Lung microvascular endothelial cell (primary cell): ENCODE measurements at places on chromosomes 2 and 18. TPM values are rescaled to one million over a fixed set of nuclear protein-coding genes. Genes with fewer than 3 reads are reported as not detected.

The HAAO gene
- total RNA-seq, result not detected in 2 replicates

The SPDYA gene
- total RNA-seq, result 0.20 and 0.22 TPM in 2 replicates

The NCK2 gene
- total RNA-seq, result 33.1 and 47.8 TPM in 2 replicates

The FBXO36 gene
- 0.60 and 0.87 TPM in 2 replicates for total RNA-seq

The DNAJC5G gene
- total RNA-seq, result 0.44 and 1.4 TPM in 2 replicates

The SKA1 gene
- total RNA-seq, result 1.4 and 4.6 TPM in 2 replicates

The DNAJC10 gene
- total RNA-seq, result 44.2 and 63.3 TPM in 2 replicates

The CRYGC gene
- total RNA-seq, result not detected in 2 replicates

The KIF3C gene
- 10.5 and 15.7 TPM in 2 replicates for total RNA-seq

The CRACDL gene
- 0.60 and 2.2 TPM in 2 replicates for total RNA-seq

The ASAP2 gene
- total RNA-seq, result 26.2 and 28.8 TPM in 2 replicates

The SCN3A gene
- total RNA-seq, result 1.3 and 33.1 TPM in 2 replicates

The CDKL4 gene
- total RNA-seq, result 0.44 and 0.79 TPM in 2 replicates

The CYP26B1 gene
- total RNA-seq, result 0.44 and 0.79 TPM in 2 replicates

The ACTG2 gene
- not detected in 2 replicates for total RNA-seq

The PRR30 gene
- not detected in 2 replicates for total RNA-seq

The ASXL3 gene
- total RNA-seq, result 0.20 and 0.22 TPM in 2 replicates

The EEF1B2 gene
- 432 and 452 TPM in 2 replicates for total RNA-seq

The TIA1 gene
- 71.3 and 87.5 TPM in 2 replicates for total RNA-seq

The SMC6 gene
- 10.9 and 12.4 TPM in 2 replicates for total RNA-seq

The ACADL gene
- total RNA-seq, result not detected in 2 replicates

The LRRTM1 gene
- total RNA-seq, result not detected in 2 replicates

The GAREM2 gene
- total RNA-seq, result 0.20 and 0.44 TPM in 2 replicates

The PDCL3 gene
- total RNA-seq, result 12.6 and 13.7 TPM in 2 replicates

The KHK gene
- total RNA-seq, result 2.2 and 3.4 TPM in 2 replicates

The ANTXR1 gene
- 0.20 and 0.65 TPM in 2 replicates for total RNA-seq

The CCDC121 gene
- total RNA-seq, result 1.1 and 2.6 TPM in 2 replicates

The LAMA1 gene
- 0.20 and 0.22 TPM in 2 replicates for total RNA-seq

The SLC30A3 gene
- total RNA-seq, result 7.8 and 16.9 TPM in 2 replicates

The CSRNP3 gene
- 0.44 and 0.99 TPM in 2 replicates for total RNA-seq

The ASXL2 gene
- total RNA-seq, result 3.7 and 4.4 TPM in 2 replicates

The NOSTRIN gene
- total RNA-seq, result 0.40 and 1.1 TPM in 2 replicates

The GNAL gene
- under 0.01 and 0.22 TPM in 2 replicates for total RNA-seq

The HADHA gene
- 130 and 150 TPM in 2 replicates for total RNA-seq

The CTDSP1 gene
- total RNA-seq, result 41.2 and 78.4 TPM in 2 replicates

The SAP130 gene
- 2.4 and 3.4 TPM in 2 replicates for total RNA-seq

The RASGRP3 gene
- total RNA-seq, result 138 and 180 TPM in 2 replicates

The MOCOS gene
- under 0.01 and 0.22 TPM in 2 replicates for total RNA-seq

The C2orf80 gene
- total RNA-seq, result not detected in 2 replicates

The MAP3K19 gene
- total RNA-seq, result not detected in 2 replicates

The DAPL1 gene
- total RNA-seq, result not detected in 2 replicates
